ENCODE measurements at places on chromosomes 11 and 22.
A peak's percentile ranks its signal among the peaks of the same experiment; 100 is the strongest.

- peak; percentile 60 for DNase-seq
Observed at GRCh38 chr22:37244922-37245722, 1.1 kb upstream of the RAC2 start.

GRCh38 chr22:27438271-27438980, 363.1 kb downstream of the MN1 start:
- DNase-seq = peak; percentile 77

GRCh38 chr11:35042913-35043312, 96.1 kb upstream of the CD44 start:
- no peak for DNase-seq

DNA sequence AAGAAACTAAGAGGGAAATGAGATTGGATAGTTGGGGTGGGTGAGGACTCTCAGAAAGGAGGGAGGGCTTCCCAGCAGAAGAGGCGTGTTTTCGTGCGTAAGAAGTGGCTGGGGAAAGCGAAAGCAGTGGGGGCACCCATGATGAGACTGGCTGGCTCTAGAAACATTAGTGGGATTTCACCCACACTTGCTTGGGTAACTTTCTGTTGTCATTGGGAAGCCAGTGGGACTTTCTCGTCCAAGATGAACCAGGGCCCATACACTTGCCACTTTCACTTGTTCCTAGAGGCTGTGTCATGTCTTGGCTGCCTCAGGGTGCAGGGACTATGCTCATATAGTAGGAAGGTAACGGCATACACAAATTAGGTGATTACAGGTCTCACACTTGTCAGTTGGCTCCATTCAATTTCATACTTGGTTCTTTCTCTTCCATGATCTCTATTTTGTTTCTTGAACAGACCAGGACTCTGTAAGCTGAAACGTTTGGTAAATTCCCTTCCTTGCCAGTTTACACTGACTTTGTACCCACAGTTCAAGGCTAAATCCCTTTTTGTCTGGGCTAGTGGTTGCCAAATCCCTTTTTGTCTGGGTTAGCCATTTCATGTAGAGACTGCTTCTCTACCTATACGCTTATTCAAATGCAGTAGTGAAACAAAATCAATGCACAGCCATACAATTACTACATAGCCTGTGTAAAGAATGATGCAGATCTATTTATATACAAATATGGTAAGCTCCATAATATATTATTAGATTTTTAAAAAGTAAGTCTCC, 42.0 kb upstream of the CXCR5 start:
- no peak for DNase-seq

DNA sequence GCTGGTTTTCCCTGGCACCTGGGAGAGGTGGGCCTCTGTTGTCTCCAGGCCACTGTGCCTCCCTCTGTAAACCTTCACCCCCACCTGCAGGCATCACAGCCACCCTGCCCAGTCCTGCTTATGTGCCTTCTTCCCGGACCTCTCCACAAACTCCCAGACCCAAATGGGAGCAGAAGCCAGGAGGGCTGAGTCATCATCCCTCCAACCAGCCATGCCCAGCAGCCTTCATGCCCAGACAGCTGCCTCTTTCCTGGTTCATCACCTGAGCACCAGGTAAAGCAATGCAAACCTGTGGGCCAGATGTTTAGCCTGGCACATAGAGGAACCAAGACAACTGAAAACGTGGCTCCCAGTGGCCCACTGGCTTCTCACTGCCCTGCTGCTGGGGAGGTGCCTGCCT, 2.1 kb upstream of the TMPRSS4 start:
- no peak for DNase-seq

DNA sequence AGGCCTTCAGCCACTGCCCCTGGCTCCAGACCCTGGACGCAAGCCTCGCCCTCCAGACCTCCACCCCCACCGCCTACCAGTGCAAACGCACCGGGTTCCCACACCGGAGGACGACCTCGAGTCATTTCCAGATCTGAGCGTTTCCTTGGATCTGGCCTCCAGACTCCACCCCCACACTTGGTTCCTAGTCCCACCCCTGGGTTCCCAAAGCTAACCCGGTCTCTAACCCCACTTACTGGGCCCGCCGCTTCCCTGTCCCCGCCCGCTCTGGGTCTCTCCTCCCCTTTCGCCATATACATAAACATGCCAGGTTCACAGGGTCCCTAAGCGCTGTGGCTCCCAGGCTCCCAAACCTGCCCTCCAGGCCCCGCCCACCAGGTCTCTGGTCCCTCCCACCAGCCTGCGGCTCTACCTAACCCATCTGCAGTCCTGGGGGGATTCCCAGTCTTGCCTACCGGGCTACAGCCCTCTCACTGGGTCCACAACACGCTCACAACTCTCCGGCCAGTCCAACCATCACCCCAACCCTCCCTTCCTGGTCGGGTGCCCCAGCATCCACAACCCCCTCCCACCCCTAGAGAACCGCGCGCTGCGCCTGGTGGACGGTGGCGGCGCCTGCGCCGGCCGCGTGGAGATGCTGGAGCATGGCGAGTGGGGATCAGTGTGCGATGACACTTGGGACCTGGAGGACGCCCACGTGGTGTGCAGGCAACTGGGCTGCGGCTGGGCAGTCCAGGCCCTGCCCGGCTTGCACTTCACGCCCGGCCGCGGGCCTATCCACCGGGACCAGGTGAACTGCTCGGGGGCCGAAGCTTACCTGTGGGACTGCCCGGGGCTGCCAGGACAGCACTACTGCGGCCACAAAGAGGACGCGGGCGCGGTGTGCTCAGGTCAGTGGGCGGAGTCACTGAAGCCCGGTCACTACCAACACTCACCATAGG, 36.7 kb downstream of the CD6 start:
- DNase-seq = peak; percentile 62

DNA sequence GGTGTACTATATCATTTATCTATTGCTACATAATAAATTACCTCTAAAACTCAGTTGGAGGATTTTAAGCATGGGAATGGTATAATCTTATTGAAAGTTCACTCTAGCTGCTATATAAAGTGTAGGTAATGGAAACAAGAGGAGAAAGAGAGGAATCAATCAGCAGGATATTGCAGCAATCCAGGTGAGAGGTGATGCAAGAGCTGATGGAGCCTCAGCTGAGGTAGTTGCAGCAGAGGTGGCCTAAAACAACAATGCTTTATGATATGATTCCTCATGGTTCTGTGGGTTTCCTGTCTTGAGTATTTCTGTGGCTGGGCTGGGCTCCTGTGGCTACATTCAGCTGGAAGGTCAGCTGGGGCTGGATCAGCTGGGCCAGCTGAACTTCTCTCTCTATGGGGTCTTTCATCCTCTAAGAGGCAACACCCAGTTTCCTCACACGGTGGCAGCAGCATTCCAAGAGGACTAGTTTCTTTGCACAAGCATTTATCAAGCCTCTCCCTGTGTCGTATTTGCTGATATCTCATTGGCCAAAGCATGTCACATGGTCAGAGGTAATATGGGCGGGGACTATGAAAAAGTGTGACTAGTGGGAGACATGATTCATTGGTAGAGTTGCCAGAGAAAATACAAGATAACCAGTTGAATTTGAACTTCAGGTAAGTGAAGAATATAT, 135.4 kb upstream of the LARGE1 start:
- DNase-seq = no peak

GRCh38 chr11:10539339-10539738, 1.6 kb downstream of the RNF141 start:
- DNase-seq = no peak

GRCh38 chr11:65389294-65389980, 3.0 kb downstream of the FRMD8 start:
- DNase-seq = no peak

DNA sequence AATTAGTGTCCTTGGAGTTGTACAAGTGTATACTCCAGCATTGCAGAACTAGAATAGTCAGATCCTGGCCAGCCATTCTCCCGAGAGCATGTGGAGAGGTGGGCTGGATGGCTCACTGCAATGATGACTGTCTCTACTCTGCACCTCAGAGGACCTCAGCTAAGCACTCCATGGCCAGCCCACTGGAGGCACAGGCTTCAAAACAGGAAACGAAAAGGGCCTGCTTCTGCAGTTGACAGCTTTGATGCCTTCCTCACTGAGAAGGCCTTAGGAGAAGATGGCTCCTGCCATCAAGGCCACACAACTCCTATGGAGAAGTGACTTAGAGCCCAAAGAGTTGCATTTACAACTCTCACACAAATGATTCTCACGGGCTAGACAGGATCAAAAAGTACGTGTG, 9.1 kb downstream of the POLD4 start:
- no peak for DNase-seq

- no peak for DNase-seq
Observed at GRCh38 chr11:86632499-86633269, 39.7 kb downstream of the ME3 start.

- DNase-seq = no peak
Observed at GRCh38 chr22:44274918-44275630, 37.7 kb downstream of the SHISAL1 start.

DNA sequence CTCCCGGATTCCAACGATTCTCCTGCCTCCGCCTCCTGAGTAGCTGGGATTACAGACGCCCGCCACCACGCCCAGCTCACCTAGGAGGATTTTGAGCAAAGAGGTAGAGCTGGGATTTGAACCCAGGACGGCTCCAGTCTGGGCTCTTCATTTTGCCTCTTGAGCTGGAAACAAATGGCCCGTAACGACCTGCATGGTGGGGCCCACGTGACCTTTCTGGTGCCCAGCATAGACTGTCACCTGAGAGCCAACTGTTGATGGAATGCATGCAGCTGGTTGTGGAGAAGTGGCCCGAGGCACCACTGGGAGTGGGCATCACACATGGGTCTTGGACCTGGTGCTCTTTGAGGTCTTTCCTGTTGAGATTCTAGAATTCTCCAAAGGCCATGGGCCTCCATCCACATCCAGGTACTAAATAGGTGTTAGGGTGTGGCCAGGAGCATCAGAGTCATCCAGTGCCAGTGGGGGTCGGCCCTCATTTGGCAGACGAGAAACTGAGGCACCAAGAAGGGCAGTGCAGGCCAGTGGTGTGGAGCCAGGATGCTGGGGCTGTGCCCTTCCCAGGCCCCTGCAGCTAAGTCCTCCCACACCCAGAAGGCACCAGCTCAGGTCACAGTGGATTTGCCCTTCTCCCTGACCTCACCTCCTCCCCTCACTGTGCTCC, 3.9 kb downstream of the ATF4 start:
- DNase-seq = no peak

GRCh38 chr11:100753172-100753543, 66.1 kb downstream of the ARHGAP42 start:
- DNase-seq = no peak

- DNase-seq = no peak
Observed at GRCh38 chr11:83717537-83717936, 431.4 kb upstream of the CCDC90B start.

- DNase-seq = no peak
Observed at GRCh38 chr11:128575961-128576350, 11.4 kb downstream of the ETS1 start.

DNA sequence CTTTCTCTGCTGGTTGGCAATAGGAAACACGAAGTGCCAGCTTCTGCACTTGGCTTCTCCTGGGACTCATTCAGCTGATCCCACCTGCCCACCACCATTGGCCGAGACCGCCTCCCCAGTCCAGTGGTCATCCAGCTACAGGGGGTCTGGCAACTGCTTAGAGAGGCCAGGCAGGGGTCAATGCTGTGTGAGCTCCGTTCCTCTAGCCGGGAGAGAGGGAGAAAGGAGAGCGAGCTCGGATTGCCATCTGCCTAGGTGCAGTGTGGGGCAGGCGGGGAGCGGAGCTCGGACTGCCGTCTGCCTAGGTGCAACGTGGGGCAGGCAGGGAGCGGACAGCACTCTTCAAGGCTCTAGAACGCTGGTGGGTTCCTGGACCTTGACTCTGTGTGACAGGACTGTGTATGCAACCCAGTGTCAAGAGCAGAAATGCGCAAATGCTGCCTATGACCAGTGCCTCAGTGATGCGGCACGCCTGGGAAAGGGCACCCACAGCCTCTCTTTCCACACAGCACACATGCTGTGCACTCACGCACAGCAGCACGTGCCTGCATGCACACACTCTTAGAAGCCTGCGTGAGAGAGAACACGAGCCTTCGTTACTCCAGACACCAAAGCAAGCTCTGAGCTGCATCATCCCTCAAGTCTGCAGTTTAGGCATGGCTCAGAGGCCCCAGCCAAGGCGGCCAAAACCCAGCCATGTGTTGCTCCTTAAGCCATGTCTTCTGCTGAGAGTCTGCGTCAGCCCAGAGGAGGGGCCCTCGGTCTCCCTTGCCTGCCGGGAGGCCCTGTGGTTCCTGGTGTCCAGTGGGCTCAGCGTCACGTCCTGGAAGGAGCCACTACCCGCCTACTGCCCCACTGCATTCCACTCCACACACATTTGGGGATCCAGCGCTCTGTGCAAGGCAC, 26.8 kb upstream of the JAM3 start:
- no peak for DNase-seq

GRCh38 chr11:94424011-94424410, 22.8 kb upstream of the GPR83 start:
- DNase-seq = no peak

DNA sequence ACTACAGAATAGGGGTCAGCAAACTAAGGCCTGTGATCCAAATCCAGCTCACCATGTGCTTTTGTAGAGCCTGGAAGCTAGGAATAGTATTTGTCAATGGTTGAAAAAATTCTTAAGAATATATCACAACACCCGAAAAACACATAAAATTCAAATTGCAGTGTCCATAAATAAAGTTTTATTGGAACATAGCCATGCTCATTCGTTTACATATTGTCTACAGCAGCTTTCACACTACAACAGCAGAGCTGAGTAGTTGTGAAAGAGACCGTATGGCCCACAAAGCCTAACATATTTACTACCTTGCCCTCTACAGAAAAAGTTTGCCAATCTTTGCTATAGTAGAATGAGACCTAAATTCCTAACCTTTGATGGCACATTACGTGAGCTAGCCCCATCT, 125.7 kb downstream of the CADM1 start:
- DNase-seq = no peak

DNA sequence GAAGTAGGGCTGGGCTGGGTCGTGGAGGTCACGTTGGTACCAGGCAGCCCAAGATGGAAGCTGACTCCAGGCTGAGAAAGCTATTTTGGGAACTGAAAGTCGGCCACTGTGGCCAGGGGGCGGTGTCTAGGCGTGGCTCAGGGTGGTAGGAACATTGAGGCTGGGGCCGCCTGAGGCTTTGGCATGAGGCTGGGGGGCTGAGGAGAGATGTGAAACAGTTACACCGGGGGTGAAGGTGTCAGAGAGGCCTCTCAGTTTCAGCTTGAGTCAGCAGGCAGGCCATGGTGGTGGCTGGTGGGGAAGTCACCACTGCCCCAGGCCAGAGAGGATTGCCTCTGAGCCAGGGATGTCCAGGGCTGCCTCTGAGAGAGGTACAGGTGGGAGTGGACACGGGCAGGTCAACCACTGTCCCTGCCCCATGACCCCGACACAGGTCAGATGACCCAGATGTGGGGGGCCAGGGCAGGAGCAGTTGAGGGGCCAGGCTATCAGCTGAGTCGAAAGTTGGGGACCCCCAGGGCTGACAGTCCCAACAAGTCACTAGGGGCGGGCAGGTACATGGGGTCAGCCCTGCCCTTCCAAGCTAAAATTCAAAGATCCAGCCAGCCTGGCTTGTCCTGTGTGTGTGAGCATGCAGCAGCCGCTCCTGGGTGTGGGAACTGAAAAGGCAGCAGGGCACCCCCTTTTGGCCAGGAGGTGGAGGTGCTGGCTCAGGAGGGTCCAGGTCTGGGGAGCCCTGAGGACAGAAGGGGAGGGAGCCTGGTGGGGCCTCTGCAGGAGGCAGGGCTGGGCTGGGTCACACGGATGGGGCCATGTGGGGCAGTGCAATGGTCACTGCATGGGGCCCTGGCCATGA, 7.2 kb downstream of the KCNK7 start:
- DNase-seq = peak; percentile 51

- DNase-seq = no peak
Observed at GRCh38 chr22:31846161-31847115, 92.6 kb downstream of the DEPDC5 start.

GRCh38 chr22:50699756-50700386, 27.2 kb downstream of the SHANK3 start:
- DNase-seq = no peak

Measured in kidney (tissue), 22 donors.